ENCODE measurements at places on chromosomes 13 and 19.

GRCh38 chr13:45521297-45521696 is 56.6 kb downstream of the COG3 start:
- DNase-seq: no peak

GRCh38 chr13:28679628-28680027 is 20.7 kb downstream of the POMP start:
- DNase-seq: no peak

GRCh38 chr19:567296-567900 is 5.0 kb upstream of the BSG start:
- no peak for DNase-seq

DNA sequence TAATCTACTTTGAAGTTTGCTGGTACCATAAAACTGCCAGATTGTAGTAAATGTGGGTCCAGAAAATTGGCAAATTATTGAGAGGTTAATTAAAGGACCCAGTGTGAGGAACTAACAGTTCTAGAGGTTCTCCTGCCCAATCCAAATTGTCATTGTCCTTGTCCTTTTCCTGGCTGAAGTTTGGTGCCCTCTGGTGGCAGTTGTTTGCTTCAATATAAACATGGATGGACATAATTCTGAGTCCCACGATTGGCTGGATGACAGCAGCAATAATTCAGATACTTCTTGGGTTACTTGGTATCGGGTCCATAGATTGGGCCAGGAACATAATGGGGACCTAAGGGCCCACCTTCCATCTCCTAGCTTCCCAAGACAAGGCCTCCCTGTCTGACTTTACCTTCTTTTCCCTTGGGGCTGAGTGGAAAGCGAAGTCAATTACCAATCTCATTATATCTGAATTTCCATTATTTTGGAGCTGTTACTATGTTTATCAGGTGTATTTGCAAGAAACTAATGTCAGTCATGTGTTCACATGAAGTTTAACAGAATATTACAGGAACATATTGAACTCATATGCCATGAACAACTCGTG is 33.8 kb upstream of the GARRE1 start:
- DNase-seq: peak; percentile 17

DNA sequence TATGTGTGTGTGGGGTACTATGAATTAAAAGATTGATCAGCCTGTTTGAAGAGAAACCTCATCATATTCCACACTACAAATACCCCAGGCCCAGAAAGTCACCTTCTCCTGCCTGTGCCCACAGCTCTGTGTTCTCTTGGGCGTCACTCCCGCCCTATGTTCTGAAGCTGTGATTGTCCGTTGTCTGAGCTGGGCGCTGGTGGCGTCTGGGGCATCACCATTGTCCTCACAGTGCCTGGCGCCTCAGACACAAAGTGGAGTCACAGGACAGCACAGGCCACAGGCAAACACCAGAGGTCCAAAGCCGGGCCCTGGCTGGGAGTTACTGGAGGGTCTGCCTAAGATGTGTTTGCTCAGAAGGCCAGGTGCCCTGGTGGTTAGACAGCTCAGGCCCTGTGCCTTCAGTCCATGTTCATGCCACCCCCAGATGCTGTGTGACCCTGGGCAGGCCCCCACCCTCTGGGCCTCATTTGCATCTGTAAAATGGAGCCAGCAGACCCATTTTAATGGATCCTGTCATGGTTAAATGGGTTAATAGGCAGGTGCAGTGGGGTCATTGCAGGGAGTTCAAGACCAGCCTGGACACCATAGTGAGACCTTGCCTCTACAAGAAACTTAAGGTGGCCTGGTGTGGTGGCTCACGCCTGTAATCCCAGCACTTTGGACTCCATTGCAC is 34.5 kb downstream of the DNM2 start:
- peak; percentile 81 for DNase-seq

DNA sequence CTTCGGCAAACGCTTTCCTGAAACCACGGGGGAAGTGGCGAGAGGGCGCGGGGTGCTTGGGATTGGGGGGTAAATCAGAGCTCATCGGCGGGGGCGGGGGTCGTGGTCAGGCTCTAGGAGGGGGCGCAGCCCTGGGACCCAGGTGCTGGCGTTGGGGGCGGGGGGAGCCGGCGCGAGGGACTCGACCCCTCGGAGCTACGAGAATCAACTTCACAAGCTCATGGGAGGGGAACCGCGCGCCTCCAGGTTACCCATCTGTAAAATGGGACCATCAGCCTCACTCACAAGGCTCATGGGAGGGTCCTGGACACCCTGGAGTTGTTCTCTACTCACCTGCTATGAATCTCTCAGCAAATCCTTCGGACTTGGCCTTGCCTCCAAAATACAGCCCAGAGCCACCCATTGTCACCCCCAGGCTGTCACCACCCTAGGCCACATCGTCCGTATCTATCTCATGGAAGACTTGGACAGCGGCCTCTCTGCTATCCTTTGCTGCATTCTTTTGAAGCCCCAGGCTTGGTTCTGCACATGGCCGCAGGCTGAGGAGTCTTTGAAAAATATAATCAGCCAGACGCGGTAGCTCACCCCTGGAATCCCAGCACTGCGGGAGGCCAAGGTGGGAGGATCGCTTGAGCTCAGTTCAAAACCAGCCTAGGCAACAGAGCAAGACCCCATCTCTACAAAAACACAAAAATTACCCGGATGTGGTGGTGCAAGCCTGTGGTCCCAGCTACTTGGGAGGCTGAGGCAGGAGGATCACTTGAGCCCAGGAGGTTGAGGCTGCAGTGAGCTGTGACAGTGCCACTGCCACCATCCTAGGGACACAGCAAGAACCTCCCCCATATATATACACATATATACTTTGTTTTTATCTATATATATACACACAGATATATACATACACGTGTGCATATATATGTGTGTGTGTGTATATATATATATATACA is 939 bp upstream of the RANBP3 start:
- no peak for DNase-seq

DNA sequence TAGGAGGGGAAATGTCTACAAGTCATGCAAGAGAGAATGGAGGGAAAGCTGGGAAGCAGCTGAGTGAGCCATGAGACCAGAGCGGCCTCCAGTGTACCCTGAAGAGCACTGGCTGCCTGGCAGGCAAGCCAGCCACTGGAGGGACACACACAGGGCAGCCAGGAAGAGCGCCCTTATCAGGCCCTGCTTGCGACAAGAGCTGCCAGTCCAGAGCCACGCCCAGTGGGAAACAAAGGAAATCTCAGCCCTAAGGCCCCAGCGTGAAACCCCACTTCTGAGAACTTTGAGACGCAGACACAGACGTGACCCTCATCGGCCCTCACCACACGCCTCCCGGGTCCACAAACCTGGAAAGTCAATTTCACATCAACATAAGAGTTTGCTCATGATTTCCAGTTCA is 105.0 kb downstream of the STK24 start:
- DNase-seq: no peak

GRCh38 chr13:92537471-92537870 is 689.1 kb upstream of the GPC6 start:
- no peak for DNase-seq

DNA sequence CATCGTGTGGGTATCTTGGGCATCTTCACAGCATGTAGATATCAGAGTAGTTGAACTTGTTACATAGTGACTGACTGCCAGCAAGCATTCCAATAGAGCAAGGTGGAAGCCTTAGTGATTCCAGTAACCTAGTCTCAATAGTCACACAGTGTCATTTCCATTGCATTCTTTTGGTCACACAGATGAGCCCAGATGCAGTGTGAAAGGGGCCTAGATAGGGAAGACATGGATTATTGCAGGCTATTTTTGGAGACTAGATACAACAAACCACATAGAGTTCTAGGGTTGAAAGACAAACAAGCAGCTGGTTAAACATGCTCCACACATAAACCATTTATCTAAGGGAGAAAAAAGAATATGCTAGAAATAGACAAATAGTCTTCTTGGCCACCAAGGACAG is 553.5 kb downstream of the DCT start:
- no peak for DNase-seq

DNA sequence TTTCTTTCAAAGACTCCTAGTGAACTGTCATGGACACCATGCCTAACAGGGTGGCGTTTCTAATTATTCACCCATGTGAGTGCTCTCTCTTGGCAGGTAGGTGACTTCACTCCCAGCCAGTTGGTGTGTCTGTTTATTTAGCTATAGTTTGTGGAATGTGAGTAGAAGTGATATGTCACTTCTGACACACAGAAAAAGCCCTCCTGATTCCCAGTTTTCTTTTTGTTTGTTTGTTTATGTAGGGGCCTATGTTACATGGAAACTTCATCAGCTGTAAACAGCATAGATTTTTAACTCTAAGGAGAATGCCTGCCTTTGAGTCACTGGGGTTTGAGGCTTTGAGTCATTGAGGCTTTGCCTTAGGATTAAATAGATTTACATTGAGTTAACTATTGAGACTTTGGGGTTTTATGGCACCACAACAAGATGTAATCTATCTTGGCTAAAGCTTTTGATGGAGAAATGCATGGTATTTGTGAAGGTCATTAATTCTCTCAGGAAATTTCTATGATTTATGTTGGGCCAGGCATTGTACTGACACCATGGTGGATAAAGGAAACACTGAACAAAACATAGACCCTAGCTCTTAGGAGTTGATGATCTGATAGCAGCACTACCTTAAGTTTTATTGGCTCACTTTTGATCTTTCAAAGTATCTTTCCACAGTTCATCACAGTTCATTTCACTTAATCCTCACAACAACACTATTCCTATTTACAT is 45.3 kb downstream of the UFM1 start:
- no peak for DNase-seq

Measured in occipital lobe (tissue), 3 donors.